ENCODE measurements at places on chromosomes 2 and 18.

- DNase-seq, result no peak
Measured at GRCh38 chr18:79818631-79819030, 20.9 kb downstream of the KCNG2 start.

DNA sequence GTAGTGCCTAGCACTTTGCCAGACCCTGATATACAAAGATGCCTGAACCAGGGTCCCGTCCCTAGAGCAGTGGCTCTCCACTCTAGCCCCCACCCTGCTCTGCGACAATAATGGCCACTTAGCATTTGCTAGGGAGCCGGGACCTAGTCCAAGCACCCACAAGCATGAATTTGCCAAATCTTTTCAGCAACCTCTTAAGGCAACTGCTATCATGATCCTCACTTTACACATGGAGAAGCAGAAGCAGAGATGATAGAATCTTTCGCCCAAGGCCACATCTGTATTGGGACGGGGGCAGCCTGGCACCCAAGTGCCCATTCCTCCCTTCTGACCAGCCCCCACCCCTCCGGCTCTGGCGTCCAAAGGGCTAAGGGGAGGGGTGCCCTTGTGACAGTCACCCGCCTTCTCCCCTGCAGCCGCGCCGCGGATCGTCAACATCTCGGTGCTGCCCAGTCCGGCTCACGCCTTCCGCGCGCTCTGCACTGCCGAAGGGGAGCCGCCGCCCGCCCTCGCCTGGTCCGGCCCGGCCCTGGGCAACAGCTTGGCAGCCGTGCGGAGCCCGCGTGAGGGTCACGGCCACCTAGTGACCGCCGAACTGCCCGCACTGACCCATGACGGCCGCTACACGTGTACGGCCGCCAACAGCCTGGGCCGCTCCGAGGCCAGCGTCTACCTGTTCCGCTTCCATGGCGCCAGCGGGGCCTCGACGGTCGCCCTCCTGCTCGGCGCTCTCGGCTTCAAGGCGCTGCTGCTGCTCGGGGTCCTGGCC lies 13.0 kb downstream of the SIGLEC15 start:
- no peak for DNase-seq

GRCh38 chr18:49726675-49726963 lies 86.7 kb downstream of the ACAA2 start:
- no peak for DNase-seq

DNA sequence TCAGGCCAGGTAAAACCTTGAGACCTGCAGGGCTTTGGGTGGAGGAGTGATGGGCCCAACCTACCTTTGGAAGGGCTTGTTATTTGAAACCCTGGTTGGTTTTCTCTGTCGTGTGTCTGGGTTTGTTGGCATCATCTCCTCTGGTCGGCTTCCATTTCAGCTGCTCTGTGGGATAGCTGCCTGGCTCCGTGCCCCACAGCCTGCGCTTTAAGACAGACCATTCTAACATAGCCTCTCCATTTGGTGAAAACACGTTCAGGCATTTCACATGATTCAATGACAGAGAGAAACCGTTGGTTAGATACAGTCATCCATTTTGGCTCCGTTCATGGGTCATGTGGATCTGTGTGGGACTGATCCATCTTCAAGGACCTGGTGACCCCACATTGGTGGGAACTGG lies 37.0 kb upstream of the LYPD6B start:
- DNase-seq, result no peak

DNA sequence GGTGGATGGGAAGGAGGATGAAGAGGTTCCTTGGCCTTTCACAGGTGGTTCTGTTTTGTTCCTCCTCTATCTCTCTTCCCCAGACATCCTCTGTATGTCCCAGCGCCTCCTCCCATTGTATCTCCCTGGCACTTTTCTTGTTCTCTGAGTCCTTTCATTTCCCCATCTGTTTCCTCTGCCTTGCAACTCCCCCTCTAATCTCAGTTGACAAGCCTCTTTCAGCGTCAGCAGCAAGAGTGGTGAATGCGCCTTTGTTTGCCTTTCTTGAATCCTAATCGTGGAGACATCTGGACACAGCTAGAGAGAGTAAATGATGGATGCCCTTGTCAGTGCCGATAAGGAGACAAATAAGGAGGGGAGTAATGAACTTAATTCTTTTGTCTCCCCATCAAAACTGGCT lies 167.0 kb downstream of the NDUFA10 start:
- DNase-seq, result no peak
